HL-60 (cell line): ENCODE measurements at places on chromosomes 2 and 18.

DNA sequence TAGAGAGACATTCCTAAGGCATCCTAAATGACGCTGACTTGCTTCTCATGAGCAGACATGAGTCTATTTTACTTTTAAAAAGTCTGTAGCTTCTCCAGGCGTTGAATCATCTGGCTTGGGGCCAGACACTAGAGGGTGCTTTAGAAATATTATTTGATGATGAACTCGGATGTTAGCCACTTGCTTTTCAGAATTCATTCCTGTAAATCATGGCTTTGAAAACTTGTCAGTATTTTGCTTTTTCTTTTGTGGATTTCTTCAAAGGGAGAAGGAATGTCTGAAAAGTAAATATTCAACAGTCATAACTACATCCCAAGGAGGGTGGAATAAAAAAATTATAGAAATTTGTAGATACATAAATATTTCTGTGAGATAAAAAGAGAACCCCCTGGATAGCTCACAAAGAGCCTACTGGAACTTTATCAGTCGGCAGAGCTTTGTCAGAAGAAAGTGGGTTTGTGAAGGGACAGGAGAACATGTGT, 370.8 kb downstream of the OSR1 start:
- no peak for DNase-seq

- peak; percentile 64 for DNase-seq
These were observed 211.4 kb downstream of the PRKCE start for GRCh38 chr2:45862843-45863242.

GRCh38 chr2:67204349-67204748, 192.8 kb upstream of the ETAA1 start:
- DNase-seq: no peak

DNA sequence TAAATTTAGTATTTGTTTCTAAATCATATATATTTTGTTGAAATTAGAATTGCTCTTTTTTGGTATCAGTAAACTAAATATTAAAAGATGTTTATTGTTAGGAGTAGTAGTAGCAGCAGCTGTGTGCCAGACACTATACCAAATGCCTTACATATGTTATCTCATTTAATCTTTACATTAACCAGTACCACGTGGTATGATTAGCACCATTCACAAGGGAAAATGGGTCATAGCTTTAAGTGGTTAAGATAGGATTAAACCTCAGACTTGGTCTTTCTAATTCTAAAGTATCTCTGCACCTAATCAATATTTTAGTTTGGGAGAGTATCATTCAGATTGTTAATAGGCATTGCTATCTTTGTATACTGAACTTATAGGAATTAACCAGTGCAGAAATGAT, 29.0 kb downstream of the PSMD14 start:
- no peak for DNase-seq

- DNase-seq: no peak
These were observed 12.4 kb upstream of the ST3GAL5 start for GRCh38 chr2:85901155-85901554.

GRCh38 chr18:48992791-48993555, 42.2 kb upstream of the SMAD7 start:
- DNase-seq: peak; percentile 96

GRCh38 chr2:46333912-46334311, 36.7 kb downstream of the EPAS1 start:
- no peak for DNase-seq

DNA sequence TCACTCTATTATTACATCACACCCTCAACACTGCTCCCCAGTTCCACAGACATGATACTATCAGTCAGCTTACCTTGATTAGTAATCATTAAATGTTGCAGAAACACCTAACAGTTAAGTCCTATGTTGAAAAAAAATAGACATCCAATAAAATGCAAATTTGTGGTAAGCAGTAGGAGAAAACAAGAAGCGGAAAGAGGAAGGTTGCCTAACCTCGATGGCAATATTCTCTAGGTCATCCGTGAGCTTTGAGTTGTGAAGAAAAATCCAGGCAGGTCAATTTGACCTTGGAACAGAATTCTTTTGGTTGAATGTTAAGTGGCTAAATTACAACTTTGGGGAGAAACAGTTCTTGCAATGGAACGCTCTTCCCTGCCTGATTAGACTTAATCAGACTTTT, 264.4 kb downstream of the AFF3 start:
- DNase-seq: peak; percentile 15

DNA sequence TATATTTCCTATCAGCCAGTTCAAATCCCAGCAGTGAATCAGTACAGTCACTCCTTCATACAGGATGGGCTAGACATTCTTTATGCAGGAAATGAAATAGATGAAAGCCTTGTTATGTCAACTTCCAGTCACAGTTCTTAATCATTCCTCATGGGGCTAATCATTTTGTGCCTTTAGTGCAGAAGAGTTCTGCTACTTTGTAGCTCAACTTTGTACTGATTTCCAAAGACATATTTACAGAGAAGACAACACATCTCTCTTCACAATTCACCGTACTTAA, 593.9 kb upstream of the NETO1 start:
- DNase-seq: no peak

DNA sequence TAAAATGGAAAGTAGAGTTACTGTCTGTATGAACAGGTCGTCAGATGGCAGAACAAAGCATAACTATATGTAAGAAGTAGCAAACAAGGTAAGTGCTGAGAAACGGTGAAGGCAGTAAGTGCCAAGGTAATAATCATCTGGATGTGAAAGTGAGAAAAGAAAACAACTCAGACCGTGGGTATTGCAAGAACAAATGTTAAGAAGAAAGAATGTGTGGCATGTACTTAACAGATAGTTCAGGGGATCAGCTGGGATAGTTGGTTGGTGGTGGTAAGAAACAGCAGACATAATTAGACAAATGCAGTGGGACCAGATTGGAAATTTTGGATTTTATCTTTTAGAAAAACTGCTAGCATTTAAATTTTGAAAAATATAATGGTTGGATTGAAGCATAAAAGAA, 375.8 kb upstream of the NXPH2 start:
- no peak for DNase-seq

GRCh38 chr2:34317797-34318196, 718.7 kb upstream of the FAM98A start:
- no peak for DNase-seq

- no peak for DNase-seq
These were observed 13.7 kb downstream of the LDLRAD4 start for GRCh38 chr18:13232086-13232917.

DNA sequence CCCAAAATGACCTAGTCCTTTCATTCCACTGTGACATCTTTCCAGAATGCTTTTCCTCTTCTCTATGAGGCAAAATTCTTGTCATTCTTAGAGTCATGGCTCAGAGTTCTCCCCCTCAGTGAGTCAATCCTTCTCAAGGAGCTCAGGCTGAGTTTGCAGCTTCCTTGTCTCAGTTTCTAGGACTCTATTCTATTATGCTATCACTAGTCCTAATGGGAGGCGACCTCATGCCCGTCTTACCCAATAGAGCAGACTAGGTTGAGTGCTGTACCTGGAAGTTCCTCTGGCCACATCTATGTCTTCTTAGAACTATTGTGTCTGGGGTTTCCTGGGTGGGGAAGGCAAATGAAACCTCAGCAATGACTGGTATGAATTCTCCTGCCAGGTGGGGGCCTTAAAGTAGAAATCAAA, 51.5 kb downstream of the HAUS1 start:
- DNase-seq: no peak

DNA sequence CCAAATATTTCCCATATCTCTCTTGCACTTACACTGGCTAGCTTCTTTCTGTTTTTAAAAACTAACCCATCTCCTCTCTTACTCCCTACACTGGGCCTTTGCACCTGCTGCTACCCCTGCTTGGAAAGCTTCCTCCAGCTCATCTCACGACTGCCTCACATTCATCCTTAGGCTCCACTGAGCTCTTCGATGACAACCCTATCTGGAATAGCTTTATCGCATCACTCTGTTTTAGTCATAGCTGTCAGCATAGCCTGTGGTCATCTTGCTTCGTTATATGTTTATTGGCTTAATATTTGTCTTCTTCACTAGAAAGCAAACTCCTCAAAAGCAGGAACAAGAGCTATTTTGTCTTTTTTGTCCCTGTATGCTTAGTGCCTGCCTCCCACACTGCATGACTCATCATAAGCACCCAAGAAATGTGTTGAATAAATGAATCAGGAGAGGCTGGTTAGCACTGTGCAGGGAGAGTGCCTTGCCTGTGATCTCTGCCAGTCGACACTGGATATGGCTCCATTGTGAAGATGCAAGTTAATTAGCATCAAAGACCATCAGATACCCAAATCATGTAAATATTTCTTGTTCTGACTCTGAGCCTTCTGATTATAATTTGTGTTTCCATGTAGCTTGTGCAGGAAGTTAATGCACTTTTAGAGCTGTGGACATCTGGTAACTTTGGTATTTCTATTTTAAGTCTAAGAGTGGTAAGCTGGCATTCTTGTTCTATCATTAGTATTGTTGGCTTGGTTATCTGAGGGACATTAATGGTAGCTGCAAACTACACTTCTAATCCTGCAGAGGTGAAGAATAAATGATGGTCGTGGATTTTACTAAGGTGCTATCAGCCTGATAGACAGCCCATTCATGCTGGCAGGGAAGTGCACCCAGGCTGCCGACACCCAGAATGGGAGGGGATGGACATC, 10.3 kb upstream of the DYTN start:
- DNase-seq: no peak

DNA sequence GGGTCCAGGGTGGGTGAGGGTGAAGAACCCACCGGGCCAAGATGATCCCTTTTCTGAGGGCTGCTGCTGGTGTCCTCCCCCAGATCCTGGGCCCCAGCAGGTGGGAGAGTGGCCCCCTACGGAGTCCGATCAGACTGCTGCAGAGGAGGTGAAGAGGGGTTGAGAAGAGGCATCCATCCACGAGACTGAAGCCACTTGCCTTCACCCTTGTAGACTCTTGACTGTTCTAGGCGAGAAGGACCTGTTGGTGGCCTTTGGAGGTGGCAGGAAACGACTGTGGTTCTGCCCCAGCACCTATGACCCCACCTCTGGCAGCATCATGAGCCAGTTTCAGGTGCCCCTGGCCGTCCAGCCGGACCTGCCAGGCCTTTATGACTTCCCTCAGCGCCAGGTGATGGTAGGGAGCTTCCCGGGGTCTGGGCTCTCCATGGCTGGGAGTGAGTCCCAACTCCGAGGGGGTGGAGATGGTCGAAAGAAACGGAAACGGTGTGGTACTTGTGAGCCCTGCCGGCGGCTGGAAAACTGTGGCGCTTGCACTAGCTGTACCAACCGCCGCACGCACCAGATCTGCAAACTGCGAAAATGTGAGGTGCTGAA, 1.5 kb downstream of the TET3 start:
- no peak for DNase-seq

- DNase-seq: no peak
These were observed 17.2 kb downstream of the REV1 start for GRCh38 chr2:99472600-99472960.

GRCh38 chr2:167924556-167924955, 322.8 kb downstream of the STK39 start:
- DNase-seq: no peak

GRCh38 chr2:98515250-98515991, 70.8 kb downstream of the INPP4A start:
- DNase-seq: no peak

DNA sequence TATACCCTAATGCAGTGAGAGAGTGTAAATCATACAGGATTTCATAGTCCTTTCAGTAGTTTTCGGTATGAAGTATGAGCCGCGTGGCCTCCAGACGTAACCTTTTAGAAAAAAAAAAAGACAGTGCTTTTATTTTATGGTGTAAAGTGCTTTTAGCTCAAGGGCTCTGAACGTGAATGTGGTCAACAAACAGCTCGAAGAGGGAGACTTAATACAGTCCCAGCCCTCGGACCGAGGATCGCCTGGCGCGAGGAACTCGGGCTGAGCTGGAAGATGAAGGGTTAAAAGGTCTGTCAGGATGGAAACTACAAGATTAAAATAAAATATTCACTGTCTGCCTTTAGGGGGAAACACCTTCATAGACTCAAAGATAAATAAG, 4.0 kb upstream of the BCL11A start:
- DNase-seq: no peak

- no peak for DNase-seq
These were observed 1077.9 kb upstream of the PIK3C3 start for GRCh38 chr18:40877096-40877495.

DNA sequence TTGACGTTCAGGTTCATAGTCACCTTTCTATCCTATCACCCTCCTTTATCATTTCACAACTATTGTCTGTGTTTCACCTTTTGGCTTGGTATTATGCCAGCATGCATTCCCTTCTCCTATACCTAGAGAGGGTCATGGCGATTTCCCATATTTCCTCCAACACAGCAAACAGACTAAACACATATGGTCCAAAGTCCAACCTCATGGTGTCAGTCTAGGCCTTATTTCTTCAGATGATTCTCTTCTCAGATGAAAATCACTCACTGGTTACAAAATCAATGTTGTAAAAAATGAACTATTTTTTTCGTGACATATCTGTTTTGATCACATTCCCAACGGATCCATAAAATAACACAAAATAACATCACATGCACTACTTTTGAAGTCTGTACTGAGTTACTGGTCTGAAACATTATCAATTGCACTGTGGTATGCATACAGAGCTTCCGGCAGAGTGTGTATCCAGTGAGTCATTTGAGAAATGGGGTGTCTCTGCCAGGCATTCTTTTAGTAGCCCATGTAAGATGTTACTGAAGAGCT, 204.8 kb upstream of the GALNT5 start:
- no peak for DNase-seq

- no peak for DNase-seq
These were observed 1355.5 kb downstream of the SUCLG1 start for GRCh38 chr2:83103613-83104012.

GRCh38 chr2:136052369-136053362, 65.3 kb downstream of the CXCR4 start:
- DNase-seq: no peak

DNA sequence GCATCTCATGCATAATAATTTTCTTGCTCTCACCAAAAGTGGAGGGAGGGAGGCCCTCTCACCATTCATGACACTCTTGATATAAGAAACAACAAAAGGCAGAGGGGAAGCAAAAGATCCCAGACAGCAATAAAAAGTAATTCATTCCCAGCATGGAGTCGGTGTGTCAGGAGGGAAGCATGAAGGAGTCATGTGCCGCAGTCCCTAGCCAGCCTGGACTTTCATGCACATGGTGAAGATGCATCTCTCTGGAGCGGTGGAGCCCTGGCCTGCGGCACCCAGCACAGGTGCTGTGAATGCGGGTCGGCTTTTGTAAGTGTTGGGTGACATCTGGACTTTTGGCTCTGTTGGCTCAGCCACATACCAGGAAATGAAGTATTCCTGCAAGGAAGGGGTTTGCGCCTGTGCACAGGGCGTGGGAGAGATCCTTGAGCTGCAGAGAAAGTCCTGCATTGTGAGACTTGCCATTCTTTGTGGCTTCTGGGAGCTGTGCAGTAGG, 119.4 kb downstream of the COPS8 start:
- DNase-seq: no peak

DNA sequence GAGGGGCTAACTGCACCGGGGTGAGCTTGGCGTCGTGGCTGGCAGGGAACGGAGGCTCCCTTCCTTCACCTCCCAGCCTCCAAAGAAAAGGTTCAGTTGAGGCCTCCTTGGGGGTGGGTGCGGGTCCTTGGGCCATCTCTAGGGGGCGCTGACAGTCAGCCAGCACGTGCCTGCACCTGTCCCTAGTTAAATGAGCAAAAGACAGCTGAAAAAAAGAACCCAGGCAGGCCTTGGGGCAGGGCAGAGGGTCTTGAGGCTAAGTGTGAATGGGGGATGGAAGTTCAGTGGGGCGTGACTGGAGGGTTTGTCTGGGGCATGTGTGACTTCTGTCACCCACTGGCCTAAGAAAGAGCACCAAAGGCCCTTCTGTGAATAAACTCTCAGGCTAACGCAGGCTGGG, 56.4 kb downstream of the ZFP36L2 start:
- DNase-seq: no peak

- no peak for DNase-seq
These were observed 102.2 kb upstream of the ASB18 start for GRCh38 chr2:236366397-236366796.
